ENCODE measurements at places on chromosomes 16 and 17. TPM values are rescaled to one million over a fixed set of nuclear protein-coding genes. Genes with fewer than 3 reads are reported as not detected.
A peak's percentile ranks its signal among the peaks of the same experiment; 100 is the strongest.

DNA sequence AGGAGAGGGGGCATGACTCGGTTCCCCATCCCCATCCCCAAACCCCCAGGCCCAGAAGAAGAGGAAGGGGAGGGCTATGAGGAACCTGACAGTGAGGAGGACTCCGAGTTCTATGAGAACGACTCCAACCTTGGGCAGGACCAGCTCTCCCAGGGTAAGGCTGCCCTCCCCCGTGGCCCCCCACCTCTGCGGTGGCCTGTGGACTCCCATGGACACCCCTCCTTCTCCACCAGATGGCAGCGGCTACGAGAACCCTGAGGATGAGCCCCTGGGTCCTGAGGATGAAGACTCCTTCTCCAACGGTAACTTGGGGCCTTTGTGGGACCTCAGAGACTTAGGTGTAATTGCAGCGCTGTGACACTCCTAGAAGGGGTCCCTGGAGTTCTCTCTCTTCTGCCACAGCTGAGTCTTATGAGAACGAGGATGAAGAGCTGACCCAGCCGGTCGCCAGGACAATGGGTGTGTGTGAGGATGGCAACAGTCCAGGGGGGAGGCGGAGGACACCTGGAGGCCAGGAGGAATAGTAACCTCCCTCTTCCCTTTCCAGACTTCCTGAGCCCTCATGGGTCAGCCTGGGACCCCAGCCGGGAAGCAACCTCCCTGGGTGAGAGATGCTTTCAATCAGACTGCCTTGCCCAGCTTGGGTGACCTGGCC, 5.6 kb downstream of the CD19 start:
- H3K27ac ChIP-seq, result no peak overlapping the region
- H3K4me3 ChIP-seq, result no peak overlapping the region
- H3K4me1 ChIP-seq, result peaks cover 7% of the 10 kb centered on the region

- H3K27me3 ChIP-seq, result no peaks in the 10 kb centered on the region
- no peak overlapping the region for H3K4me3 ChIP-seq
- H3K36me3 ChIP-seq, result peaks cover 8% of the 10 kb centered on the region
- H3K4me1 ChIP-seq, result no peaks in the 10 kb centered on the region
- no peak overlapping the region for H3K27ac ChIP-seq
Observed at GRCh38 chr16:87374313-87374712, 9.3 kb downstream of the FBXO31 start.

- 0 out of 2 replicates have a peak, but pooled peaks cover under 1% of the 10 kb centered on the region for H3K27me3 ChIP-seq
- H3K36me3 ChIP-seq, result no peaks in the 10 kb centered on the region
- DNase-seq, result no peak
- no peaks in the 10 kb centered on the region for H3K4me1 ChIP-seq
- H3K4me3 ChIP-seq, result no peak overlapping the region
Observed at GRCh38 chr17:83136156-83136555, 56.7 kb downstream of the METRNL start.

- H3K4me3 ChIP-seq, result no peak overlapping the region
- DNase-seq, result no peak
- no peak overlapping the region for H3K27ac ChIP-seq
- no peaks in the 10 kb centered on the region for H3K4me1 ChIP-seq
- H3K36me3 ChIP-seq, result no peaks in the 10 kb centered on the region
- no peaks in the 10 kb centered on the region for H3K27me3 ChIP-seq
Observed at GRCh38 chr17:58870747-58871146, 115.1 kb downstream of the PPM1E start.

GRCh38 chr16:89860747-89861304, 12.6 kb upstream of the TCF25 start:
- H3K27ac ChIP-seq, result no peak overlapping the region
- H3K27me3 ChIP-seq, result no peaks in the 10 kb centered on the region
- peak; percentile 92 for DNase-seq
- no peaks in the 10 kb centered on the region for H3K36me3 ChIP-seq

DNA sequence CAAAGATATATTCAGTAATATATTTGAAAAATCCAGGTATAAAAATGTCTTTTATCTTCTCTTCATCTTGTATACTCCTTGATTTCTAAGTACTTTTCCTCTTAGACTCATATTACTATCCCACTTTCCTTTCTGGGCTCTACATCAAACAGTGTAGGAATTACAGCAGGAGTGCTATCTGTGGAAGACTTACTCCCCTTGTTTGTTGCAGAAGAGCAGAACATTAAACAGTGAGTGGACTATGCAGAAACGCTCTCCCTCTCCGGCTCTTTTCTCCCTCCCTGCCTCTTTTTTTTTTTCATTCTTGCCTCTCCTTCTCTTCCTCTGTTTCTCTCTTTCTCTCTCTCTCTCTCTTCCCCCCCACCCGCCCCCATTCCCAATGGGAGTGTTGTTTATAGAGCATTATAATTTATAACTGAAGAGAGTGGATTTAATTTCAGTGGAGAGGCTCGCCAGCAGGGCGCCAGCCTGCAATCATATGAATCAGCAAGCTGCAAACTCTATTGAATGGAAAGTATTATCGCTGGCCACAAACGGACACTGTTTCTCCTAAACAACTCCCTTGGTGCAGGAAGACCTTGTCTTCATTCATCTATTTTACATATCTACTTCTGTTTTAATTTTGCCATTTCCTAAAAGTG, 242.3 kb upstream of the TBX2 start:
- no peaks in the 10 kb centered on the region for H3K4me1 ChIP-seq
- no peak overlapping the region for H3K4me3 ChIP-seq
- H3K27me3 ChIP-seq, result no peaks in the 10 kb centered on the region
- H3K27ac ChIP-seq, result no peak overlapping the region
- H3K36me3 ChIP-seq, result no peaks in the 10 kb centered on the region

GRCh38 chr17:27384261-27384701, 72.0 kb upstream of the KSR1 start:
- no peaks in the 10 kb centered on the region for H3K27me3 ChIP-seq
- no peak overlapping the region for H3K27ac ChIP-seq
- H3K36me3 ChIP-seq, result no peaks in the 10 kb centered on the region

- 0 out of 2 replicates have a peak, but pooled peaks cover 2% of the 10 kb centered on the region for H3K27me3 ChIP-seq
- DNase-seq, result no peak
- H3K4me3 ChIP-seq, result no peak overlapping the region
- H3K27ac ChIP-seq, result no peak overlapping the region
- peaks cover 4% of the 10 kb centered on the region for H3K4me1 ChIP-seq
Observed at GRCh38 chr17:83138820-83139219, 59.4 kb downstream of the METRNL start.

GRCh38 chr16:3202903-3203539, 15.0 kb downstream of the OR1F1 start:
- H3K27ac ChIP-seq, result no peak overlapping the region
- H3K4me1 ChIP-seq, result no peaks in the 10 kb centered on the region
- DNase-seq, result no peak
- H3K27me3 ChIP-seq, result no peaks in the 10 kb centered on the region
- H3K36me3 ChIP-seq, result no peaks in the 10 kb centered on the region
- no peak overlapping the region for H3K4me3 ChIP-seq

DNA sequence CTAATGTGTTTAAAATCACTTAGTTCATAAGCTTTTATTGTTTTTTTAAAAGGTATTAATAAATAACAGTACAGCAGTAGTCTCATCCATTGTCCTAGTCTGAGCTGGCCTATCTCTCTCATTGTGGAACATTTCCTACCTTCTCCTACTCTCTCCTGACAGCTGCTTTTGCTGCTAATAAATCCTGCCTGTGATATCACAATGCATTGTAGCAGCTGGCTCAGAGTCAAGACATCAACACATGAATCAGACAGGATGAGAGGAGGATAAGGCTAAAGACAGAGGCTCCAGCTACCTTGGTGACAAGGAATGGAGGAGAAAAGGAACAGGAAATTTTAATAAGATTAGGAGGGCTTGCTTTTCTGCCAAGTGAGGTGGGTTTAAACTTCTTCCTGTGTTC, 626.1 kb downstream of the HS3ST4 start:
- H3K4me1 ChIP-seq, result no peaks in the 10 kb centered on the region
- no peak for DNase-seq
- H3K36me3 ChIP-seq, result no peaks in the 10 kb centered on the region
- H3K4me3 ChIP-seq, result no peak overlapping the region

DNA sequence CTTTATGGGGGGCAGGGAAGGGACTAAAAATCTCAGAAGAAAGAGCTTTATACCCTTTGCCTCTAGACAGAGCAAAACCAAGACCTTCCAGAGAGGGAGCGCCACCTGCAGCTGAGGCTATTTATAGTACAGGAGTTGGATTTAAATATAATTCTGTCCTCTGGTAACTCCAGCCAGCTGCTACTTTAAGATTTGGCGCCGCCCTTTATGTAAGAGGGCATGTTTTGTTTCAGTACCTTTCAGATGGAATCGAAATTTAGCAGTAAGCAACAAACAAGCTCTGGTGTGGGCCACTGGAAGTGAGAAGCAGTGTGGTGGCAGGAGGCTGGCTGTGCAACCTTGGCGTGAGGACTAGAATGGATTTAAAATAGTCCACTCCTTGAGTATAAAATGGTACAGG, 5.2 kb upstream of the GUCY2D start:
- peaks cover 23% of the 10 kb centered on the region for H3K4me1 ChIP-seq
- H3K27me3 ChIP-seq, result no peaks in the 10 kb centered on the region
- no peak overlapping the region for H3K4me3 ChIP-seq

- peaks cover 37% of the 10 kb centered on the region for H3K36me3 ChIP-seq
- H3K4me1 ChIP-seq, result no peaks in the 10 kb centered on the region
- no peak overlapping the region for H3K4me3 ChIP-seq
- DNase-seq, result no peak
- H3K27me3 ChIP-seq, result no peaks in the 10 kb centered on the region
- H3K27ac ChIP-seq, result no peak overlapping the region
Observed at GRCh38 chr17:69533481-69534234, 119.2 kb downstream of the MAP2K6 start.

GRCh38 chr17:7020894-7021664, 1.8 kb upstream of the BCL6B start:
- DNase-seq, result no peak
- H3K36me3 ChIP-seq, result no peaks in the 10 kb centered on the region

GRCh38 chr16:1090620-1091587, 5.1 kb downstream of the C1QTNF8 start:
- DNase-seq, result no peak
- no peak overlapping the region for H3K27ac ChIP-seq
- no peaks in the 10 kb centered on the region for H3K27me3 ChIP-seq
- no peak overlapping the region for H3K4me3 ChIP-seq
- no peaks in the 10 kb centered on the region for H3K4me1 ChIP-seq

GRCh38 chr17:12040478-12040877, 19.8 kb downstream of the MAP2K4 start:
- no peak overlapping the region for H3K27ac ChIP-seq
- no peaks in the 10 kb centered on the region for H3K36me3 ChIP-seq
- H3K27me3 ChIP-seq, result no peaks in the 10 kb centered on the region
- H3K4me1 ChIP-seq, result no peaks in the 10 kb centered on the region

- H3K36me3 ChIP-seq, result no peaks in the 10 kb centered on the region
- no peak for DNase-seq
- no peaks in the 10 kb centered on the region for H3K27me3 ChIP-seq
- H3K4me1 ChIP-seq, result no peaks in the 10 kb centered on the region
- H3K27ac ChIP-seq, result no peak overlapping the region
Observed at GRCh38 chr16:68642436-68643101, 2.5 kb upstream of the CDH3 start.

DNA sequence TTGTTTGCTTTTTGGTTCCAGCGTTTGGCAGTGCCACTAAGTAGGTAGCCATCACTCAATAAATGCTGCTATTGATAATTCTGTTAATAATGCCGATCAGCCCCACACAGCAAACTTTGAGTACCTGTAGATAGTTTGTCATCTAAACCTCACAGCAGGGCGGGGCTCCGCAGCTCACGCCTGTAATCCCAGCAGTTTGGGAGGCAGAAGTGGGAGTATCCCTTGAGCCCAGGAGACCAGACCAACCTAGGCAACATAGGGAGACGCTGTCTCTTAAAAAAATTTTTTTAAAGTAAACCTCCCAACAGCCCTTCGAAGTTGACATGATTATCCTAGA, 1.6 kb downstream of the BFAR start:
- DNase-seq, result no peak
- H3K27me3 ChIP-seq, result no peaks in the 10 kb centered on the region
- peak overlapping the region; percentile 86 for H3K4me3 ChIP-seq
- peaks cover 22% of the 10 kb centered on the region for H3K4me1 ChIP-seq
- no peak overlapping the region for H3K27ac ChIP-seq

DNA sequence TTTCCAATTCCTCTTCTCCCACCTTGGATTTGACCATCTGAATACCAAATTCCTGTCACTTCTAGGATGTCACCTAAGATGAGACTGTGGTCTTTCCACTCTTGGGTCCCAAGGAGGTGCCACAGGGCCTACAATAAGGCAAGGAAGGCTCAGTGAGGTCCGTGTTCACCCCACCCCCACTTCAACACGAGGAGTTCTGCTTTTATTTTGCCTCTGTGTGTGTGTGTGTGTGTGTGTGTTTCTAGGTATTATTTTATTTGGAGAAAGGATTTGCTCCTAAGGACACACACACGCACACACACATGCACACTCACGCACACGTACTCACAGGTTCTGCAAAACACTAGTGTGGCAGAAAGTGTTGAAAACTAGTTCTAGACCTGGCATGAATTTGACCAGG, 24.5 kb upstream of the PHOSPHO1 start:
- H3K27ac ChIP-seq, result no peak overlapping the region
- H3K4me1 ChIP-seq, result peaks cover 4% of the 10 kb centered on the region
- no peak for DNase-seq
- H3K27me3 ChIP-seq, result peaks cover 3% of the 10 kb centered on the region
- no peak overlapping the region for H3K4me3 ChIP-seq

DNA sequence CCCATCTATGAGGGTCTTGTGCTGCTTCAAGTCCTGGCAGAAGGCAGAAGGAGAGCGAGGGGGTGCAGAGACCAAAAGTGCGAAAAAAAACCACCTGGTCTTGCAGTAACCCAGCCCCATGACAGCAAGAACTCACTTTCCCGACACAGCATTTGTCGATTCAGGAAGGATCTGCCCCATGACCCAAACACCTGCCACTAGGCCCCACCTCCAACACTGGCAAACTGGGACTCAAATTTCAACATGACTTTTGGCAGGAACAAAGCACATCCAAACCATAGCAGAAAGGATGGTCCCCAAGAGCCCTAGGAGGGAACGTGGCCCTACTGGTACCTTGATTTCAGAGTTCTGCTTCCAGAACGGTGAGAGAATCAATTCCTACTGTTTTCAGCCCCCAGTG, 34.7 kb upstream of the KLHDC4 start:
- H3K4me3 ChIP-seq, result no peak overlapping the region
- peaks cover 13% of the 10 kb centered on the region for H3K36me3 ChIP-seq
- no peak for DNase-seq
- no peak overlapping the region for H3K27ac ChIP-seq
- H3K4me1 ChIP-seq, result peaks cover under 1% of the 10 kb centered on the region
- no peaks in the 10 kb centered on the region for H3K27me3 ChIP-seq

DNA sequence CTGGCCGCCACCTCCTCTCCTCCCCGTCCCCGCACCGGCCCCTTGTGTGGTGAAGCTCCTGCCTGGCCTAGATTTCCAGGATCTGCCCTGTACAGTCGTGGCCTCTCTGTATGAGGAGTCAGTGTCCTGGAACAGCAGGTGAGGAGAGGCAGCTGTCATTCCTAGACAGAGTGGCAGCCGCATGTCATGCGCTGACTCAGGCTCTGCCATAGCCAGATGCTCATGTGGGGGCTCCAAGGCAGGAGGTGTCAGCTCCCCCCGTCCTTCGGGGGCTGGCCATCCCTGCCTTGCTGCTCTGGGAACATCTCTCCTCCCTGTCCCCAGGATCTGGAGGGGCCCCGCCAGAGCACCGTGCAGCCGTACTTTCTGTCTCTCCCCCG, 60.4 kb downstream of the BAIAP2 start:
- peaks cover 8% of the 10 kb centered on the region for H3K4me1 ChIP-seq
- peak; percentile 56 for DNase-seq
- H3K27me3 ChIP-seq, result no peaks in the 10 kb centered on the region
- no peak overlapping the region for H3K27ac ChIP-seq
- no peaks in the 10 kb centered on the region for H3K36me3 ChIP-seq

The CD300E gene
- not detected for total RNA-seq

The PLLP gene
- total RNA-seq, result not detected

The DHRS7C gene
- not detected for total RNA-seq

The PRSS21 gene
- total RNA-seq, result not detected

The OR1A1 gene
- not detected for total RNA-seq

The PYDC1 gene
- not detected for total RNA-seq

The KIFC3 gene
- total RNA-seq, result not detected

The DPEP2NB gene
- total RNA-seq, result not detected

The ZSCAN10 gene
- total RNA-seq, result not detected

The DBNDD1 gene
- total RNA-seq, result 0.43 TPM

The RECQL5 gene
- 29.4 TPM for total RNA-seq

The STAT3 gene
- 16.3 TPM for total RNA-seq

Measured in Karpas-422 (cell line).